ENCODE measurements at places on chromosomes 13 and 19.

GRCh38 chr19:16652854-16653253 lies 7.1 kb downstream of the SMIM7 start:
- no peak for DNase-seq

GRCh38 chr13:85970727-85971126 lies 171.5 kb upstream of the SLITRK6 start:
- DNase-seq, result no peak

DNA sequence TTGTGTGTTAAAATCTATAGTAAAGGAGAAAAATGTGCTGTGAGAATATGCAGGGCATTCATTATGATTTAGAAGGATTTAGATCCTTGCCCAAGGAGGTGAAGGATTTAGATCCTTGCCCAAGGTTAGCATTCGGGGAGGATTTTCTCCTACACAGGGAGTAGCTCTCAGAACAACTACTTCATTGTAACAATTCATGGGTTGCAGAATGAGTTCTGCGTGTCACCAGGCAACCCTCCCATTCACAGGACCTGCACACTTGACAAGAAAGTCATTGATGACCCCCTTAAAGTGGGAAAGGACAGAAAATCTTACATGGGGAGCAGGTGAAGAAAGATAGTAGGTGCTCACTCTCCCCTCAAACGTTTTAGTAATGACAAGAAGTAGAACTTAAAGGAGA lies 167.1 kb upstream of the MAB21L1 start:
- DNase-seq, result no peak

- no peak for DNase-seq
Observed at GRCh38 chr19:15863272-15863671, 34.6 kb downstream of the CYP4F2 start.

GRCh38 chr19:54420068-54420382 lies 4.8 kb downstream of the TTYH1 start:
- DNase-seq, result no peak

DNA sequence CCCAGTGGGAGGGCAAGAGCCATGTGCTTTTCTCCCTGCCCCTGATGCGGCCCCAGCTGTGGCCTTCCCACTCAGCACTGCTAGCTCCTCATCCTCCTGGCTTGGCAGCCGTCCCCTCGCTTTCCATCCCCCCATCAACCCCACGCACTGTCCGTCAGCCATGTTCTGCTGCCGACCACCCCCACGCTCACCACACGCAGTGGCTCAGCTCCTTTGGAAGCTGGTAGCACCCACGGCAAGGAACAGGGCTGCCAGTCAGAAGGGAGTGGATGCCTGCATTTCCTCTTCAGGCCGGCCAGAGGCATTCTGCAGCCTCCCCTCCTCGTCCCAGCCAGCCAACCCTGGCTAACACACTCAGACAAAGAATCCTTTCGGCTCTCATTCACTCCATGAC lies 6.3 kb downstream of the CALM3 start:
- DNase-seq, result no peak

- no peak for DNase-seq
Observed at GRCh38 chr19:14761607-14762006, 16.8 kb downstream of the ADGRE2 start.

GRCh38 chr19:4802711-4803110 lies 11.2 kb downstream of the FEM1A start:
- DNase-seq, result no peak

DNA sequence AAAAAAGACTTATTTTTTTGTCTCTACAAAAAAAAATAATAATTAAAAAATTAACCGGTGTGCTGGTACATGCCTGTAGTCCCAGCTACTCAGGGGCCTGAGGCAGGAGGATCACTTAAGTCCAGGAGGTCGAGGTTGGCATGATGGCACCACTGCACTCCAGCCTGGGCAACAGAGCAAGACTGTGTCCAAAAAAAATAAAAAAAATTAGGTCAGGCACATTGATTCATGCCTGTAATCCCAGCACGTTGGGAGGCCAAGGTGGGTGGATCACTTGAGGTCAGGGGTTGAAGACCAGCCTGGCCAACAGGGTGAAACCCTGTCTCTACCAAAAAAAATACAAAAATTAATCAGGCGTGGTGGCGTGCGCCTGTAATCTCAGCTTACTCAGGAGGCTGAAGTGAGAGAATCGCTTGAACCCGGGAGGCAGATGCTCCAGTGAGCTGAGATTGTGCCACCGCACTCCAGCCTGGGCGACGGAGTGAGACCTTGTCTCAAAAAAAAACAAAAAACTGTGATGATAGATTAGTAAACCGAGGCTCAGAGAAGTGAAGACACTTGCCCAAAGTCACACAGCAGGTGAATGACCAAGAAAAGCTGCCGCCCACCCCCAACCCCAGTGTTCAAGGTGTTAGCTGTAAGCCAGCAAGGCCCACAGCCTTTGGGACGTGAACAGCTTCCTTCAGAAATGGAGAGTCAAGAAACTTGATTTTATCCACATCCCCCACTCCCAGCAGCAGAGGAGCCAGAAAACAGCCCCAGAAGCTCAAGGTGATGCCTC lies 9.4 kb downstream of the RNU6-9 start:
- DNase-seq, result no peak

- DNase-seq, result no peak
Observed at GRCh38 chr19:40144151-40144550, 47.1 kb upstream of the MAP3K10 start.
